Aortic smooth muscle cell (primary cell): ENCODE measurements at places on chromosomes 2 and 18. TPM values are rescaled to one million over a fixed set of nuclear protein-coding genes. Genes with fewer than 3 reads are reported as not detected.

Gene RTP5
- total RNA-seq = not detected in 2 replicates

Gene ARMC9
- 97.6 and 158 TPM in 2 replicates for total RNA-seq

Gene EGR4
- not detected in 2 replicates for total RNA-seq

Gene TMEM17
- total RNA-seq = 2.2 TPM in 2 replicates

Gene DSG1
- not detected in 2 replicates for total RNA-seq

Gene ZNF516
- 8.9 and 12.1 TPM in 2 replicates for total RNA-seq

Gene MARCHF4
- total RNA-seq = 2.1 and 4.5 TPM in 2 replicates

Gene FOXI3
- total RNA-seq = not detected in 2 replicates

Gene ATP8B1
- 124 and 210 TPM in 2 replicates for total RNA-seq

Gene DHRS9
- total RNA-seq = not detected in 2 replicates

Gene GALNT14
- 0.26 and 0.31 TPM in 2 replicates for total RNA-seq

Gene GFPT1
- 51.8 and 58.0 TPM in 2 replicates for total RNA-seq

Gene C2orf81
- 0.87 and 1.1 TPM in 2 replicates for total RNA-seq

Gene PROKR1
- under 0.01 TPM in 1 of 2 replicates, not detected in the other for total RNA-seq

Gene RESP18
- not detected in 2 replicates for total RNA-seq

Gene SIX2
- total RNA-seq = 0.75 and 9.8 TPM in 2 replicates

Gene MROH2A
- not detected in 2 replicates for total RNA-seq

Gene SCYGR4
- total RNA-seq = not detected in 2 replicates

Gene MSTN
- total RNA-seq = under 0.01 and 0.12 TPM in 2 replicates

Gene NCKAP5
- 0.66 and 1.2 TPM in 2 replicates for total RNA-seq

Gene IL36RN
- not detected in 2 replicates for total RNA-seq

Gene SERPINB3
- total RNA-seq = not detected in 2 replicates

Gene SIX3
- not detected in 2 replicates for total RNA-seq

Gene GAL3ST2
- total RNA-seq = not detected in 2 replicates

Gene KIAA2012
- under 0.01 TPM in 1 of 2 replicates, not detected in the other for total RNA-seq

Gene DIS3L2
- 16.4 and 18.0 TPM in 2 replicates for total RNA-seq

Gene QPCT
- total RNA-seq = 2.5 and 3.6 TPM in 2 replicates

Gene ALLC
- total RNA-seq = not detected in 2 replicates

Gene LIPG
- 0.40 and 2.4 TPM in 2 replicates for total RNA-seq

Gene TMEM247
- not detected in 2 replicates for total RNA-seq

Gene HOXD3
- not detected in 2 replicates for total RNA-seq

Gene CPO
- total RNA-seq = 0.12 and 0.13 TPM in 2 replicates

Gene SEH1L
- 44.5 and 53.9 TPM in 2 replicates for total RNA-seq

Gene SRD5A2
- not detected in 2 replicates for total RNA-seq

Gene SGPP2
- not detected in 2 replicates for total RNA-seq

Gene LYPD1
- total RNA-seq = 11.4 and 21.7 TPM in 2 replicates

Gene DPY30
- 53.8 and 53.9 TPM in 2 replicates for total RNA-seq

Gene ADRA2B
- not detected in 2 replicates for total RNA-seq

Gene GTF3C2
- total RNA-seq = 21.0 and 22.5 TPM in 2 replicates

Gene EHBP1
- total RNA-seq = 34.6 and 43.5 TPM in 2 replicates

Gene PLEKHH2
- total RNA-seq = 1.9 and 5.7 TPM in 2 replicates

Gene UGT1A5
- total RNA-seq = not detected in 2 replicates

Gene IL1R2
- total RNA-seq = 0.66 and 0.81 TPM in 2 replicates

Gene COBLL1
- total RNA-seq = 3.6 and 8.7 TPM in 2 replicates

Gene C2orf68
- 14.3 and 19.0 TPM in 2 replicates for total RNA-seq

Gene CFAP65
- total RNA-seq = not detected in 2 replicates

Gene SERPINB10
- total RNA-seq = 0.13 TPM in 1 of 2 replicates, not detected in the other

Gene CYBRD1
- total RNA-seq = 250 and 347 TPM in 2 replicates
